Tongue (tissue), 3 donors: ENCODE measurements at places on chromosomes 2 and 18. TPM values are rescaled to one million over a fixed set of nuclear protein-coding genes. Genes with fewer than 3 reads are reported as not detected.

Gene LYPD6B
- 1.7 TPM for total RNA-seq

DNA sequence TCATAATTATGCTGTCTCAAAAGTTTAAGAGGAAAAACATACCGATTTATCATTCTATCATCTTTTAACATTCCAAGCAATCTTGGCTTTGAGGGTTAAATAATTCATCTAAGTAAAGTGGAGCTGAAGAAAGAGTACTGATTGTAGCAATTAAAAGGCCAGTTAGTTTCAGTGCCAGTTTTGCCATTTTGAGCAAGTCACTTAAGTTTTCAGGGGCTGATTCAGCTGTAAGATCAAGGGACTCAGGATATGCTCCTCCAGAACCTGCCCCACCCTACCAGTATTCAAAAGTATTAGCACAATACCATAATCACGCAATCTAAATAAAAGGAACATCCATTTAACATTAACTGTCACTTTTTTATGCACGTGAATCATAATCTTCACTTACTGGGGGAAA lies 1.9 kb downstream of the SS18 start:
- no peak for DNase-seq

DNA sequence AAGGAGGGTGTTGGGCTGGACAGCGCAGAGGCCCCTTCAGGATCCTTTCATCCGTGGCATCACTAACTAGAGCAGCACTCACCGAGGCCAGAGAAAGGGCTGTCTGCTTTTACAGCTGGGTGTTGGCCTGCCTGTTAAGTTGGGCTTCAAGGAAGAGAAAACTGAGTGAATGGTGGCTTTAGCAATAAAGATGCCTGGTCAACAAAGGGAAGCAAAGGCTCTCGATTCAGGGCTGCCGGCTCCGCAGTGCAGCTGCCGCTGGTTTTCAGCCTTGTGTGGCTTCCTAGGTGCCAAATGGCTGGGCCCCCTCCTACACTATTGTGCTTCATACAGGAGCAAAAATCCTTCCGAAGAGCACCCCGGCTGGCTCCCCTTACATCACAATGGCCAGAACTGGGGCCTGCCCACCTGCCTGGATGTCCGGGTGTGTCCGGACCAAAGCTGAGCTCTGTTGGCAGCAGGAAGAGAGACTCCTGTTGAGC lies 61.0 kb upstream of the GPR45 start:
- DNase-seq, result no peak

Gene NEU2
- total RNA-seq, result not detected

Gene FZD7
- 27.1 TPM for total RNA-seq

- DNase-seq, result no peak
These were observed 922 bp downstream of the HS1BP3 start for GRCh38 chr2:20649976-20650375.

Gene CNRIP1
- 19.6 TPM for total RNA-seq

Gene FAM210A
- total RNA-seq, result 59.6 TPM

DNA sequence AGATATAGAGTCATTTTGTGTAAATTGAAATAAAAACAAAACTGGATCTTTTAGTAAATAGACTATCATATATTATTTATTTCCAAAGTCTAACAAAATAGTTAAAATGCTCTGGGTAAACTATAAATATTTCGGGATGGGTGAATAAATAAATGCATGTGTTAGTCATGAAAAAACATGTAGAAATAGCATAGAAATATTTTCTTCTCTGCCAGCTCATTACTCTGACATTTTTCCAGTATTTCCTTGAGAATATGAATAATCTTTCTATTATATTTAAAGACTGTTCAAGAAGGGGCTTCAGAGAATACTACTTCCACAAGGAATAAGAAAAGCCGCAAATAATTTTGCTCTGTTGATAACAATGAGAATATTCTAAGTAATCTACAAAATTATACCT lies 880.4 kb downstream of the TRIB2 start:
- DNase-seq, result no peak

DNA sequence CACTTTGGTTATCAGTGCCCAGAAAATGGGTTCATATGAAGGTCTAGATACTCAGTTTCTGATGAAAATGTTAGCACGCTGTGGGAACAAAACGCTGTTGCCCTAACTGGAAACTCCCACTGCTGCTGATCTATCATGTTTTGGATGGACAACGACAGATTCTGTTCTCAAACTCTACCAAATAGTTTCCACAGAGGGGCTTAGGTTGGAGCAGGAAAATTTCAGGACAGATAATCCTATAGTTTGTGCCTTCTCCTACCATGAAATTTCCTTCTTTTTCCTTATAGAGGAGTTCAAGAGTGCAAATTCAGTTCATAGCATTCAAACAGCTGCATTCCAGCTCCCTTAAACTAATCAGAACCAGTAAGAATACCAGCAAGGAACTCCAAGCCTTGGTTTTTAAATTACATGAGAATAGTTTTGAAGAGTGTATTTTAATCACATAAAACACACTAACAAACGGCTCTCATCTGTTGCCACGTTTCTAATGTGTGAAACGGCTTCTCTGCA lies 58.7 kb upstream of the RALBP1 start:
- peak; percentile 93 for DNase-seq

- no peak for DNase-seq
These were observed 55.3 kb downstream of the NOL10 start for GRCh38 chr2:10634495-10634894.

- no peak for DNase-seq
These were observed 356.4 kb downstream of the SLC4A3 start for GRCh38 chr2:219983836-219984235.

- peak; percentile 40 for DNase-seq
These were observed 240.9 kb upstream of the APCDD1 start for GRCh38 chr18:10213526-10213925.
